PC-3 (cell line): ENCODE measurements at places on chromosomes 2 and 18.

DNA sequence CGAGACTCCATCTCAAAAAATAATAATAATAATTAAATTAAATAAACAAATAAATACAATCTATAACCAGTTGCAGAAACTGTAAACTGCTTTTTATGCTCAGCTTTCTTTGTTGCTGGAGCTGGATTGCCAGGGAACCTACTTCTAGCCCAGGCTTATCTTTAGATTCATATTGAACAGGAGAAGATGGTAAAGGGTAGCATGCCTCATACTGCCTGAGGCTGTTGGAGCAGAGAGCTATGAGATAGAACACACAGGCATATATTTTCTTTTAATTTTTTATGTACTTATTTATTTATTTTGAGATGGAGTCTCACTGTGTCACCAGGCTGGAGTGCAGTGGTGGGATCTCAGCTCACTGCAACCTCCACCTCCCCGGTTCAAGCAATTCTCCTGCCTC lies 28.7 kb upstream of the EML4 start:
- H3K27ac ChIP-seq, result no peak overlapping the region
- H3K4me3 ChIP-seq, result no peak overlapping the region
- DNase-seq, result peak; percentile 39
- H3K36me3 ChIP-seq, result no peaks in the 10 kb centered on the region
- no peaks in the 10 kb centered on the region for H3K27me3 ChIP-seq
- peaks cover 63% of the 10 kb centered on the region for H3K4me1 ChIP-seq

DNA sequence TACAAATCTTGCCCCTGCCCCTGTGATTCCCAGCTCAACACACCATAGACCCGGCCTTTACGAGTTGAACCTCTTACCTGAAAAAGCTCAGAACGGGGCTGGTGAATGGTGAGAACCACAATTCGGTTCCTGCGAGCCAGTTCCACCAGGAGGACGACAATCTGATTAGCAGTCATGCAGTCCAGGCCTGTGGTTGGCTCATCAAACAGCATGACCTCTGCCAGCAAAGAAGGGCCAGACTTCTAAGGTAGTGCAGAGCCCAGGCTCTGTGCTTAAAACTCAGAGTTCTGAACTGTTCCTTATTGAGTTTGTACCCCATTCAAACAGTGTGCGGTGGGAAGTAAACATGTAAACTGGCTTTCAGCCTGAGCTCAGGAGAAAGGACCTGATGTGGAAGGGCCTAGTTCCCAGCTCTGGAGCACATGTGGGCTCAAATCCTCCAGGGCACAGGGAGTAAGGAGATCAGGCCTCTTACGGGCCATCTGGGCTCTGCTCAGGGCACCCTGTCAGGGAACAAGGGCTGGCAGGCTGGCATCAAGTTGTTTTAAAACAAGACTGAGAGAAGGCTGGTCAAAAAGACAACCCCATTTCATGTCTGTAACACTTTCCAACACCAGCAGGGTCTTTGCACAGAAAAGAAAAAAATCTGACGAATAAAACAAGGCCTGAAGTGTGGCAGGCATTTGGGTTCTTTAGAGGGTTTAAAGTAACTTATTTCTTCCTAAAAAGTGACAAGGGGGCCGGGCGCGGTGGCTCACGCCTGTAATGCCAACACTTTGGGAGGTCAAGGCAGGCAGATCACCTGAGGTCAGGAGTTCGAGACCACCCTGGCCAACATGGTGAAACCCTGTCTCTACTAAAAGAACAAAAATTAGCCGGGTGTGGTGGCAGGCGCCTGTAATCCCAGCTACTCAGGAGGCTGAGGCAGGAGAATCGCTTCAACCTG lies 12.1 kb downstream of the ABCG5 start:
- H3K27ac ChIP-seq, result no peak overlapping the region
- no peak overlapping the region for H3K4me3 ChIP-seq
- H3K36me3 ChIP-seq, result no peaks in the 10 kb centered on the region
- DNase-seq, result no peak
- peaks cover 16% of the 10 kb centered on the region for H3K27me3 ChIP-seq
- no peaks in the 10 kb centered on the region for H3K4me1 ChIP-seq

DNA sequence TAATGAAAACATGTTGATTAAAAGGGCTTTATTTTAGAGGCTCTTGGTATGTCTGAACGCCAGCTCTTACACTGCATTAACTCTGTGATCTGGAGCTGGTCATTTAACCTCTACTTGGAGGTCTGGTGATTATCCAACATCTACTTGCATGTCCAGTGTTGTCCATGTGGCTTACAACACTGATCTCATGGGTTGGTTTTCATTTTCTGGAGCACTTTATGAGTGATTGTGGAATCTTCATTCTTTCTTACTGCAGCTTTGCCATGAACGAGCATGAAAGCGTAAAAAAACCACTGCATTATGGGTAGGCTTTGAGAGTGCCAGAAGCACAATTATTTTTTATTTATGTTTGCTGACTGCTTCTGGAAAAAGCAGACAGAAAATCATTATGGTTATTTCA lies 4.8 kb downstream of the CCDC195 start:
- H3K36me3 ChIP-seq, result no peaks in the 10 kb centered on the region
- H3K27me3 ChIP-seq, result no peaks in the 10 kb centered on the region
- DNase-seq, result no peak

DNA sequence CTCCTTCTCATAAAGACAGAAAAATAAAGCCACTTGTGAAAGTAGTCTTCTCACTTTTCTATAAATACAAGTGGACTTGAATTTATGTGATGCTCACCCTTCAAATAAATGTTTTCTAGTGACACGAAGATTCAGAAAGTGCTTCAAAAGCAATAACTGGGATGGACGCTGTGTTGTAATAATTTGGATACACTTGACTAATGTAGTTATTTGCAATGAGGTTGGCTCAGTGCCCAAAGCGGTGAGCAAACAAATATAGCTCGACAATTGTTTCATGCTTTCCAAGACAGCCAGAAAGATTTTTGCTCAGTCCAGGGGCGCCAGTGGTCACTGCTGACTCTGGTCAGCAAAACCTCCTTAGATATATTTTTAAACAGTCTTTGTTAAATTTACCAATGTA lies 278.6 kb upstream of the KLHL14 start:
- no peak overlapping the region for H3K4me3 ChIP-seq
- no peak overlapping the region for H3K27ac ChIP-seq
- DNase-seq, result peak; percentile 17
- no peaks in the 10 kb centered on the region for H3K4me1 ChIP-seq
- no peaks in the 10 kb centered on the region for H3K27me3 ChIP-seq
- H3K36me3 ChIP-seq, result no peaks in the 10 kb centered on the region

- no peaks in the 10 kb centered on the region for H3K36me3 ChIP-seq
- peak overlapping the region; percentile 32; the same call in 1 of the 2 replicates for H3K27ac ChIP-seq
- no peaks in the 10 kb centered on the region for H3K27me3 ChIP-seq
- H3K4me3 ChIP-seq, result no peak overlapping the region
- peak; percentile 88 for DNase-seq
Observed at GRCh38 chr2:163667064-163667887, 68.5 kb downstream of the FIGN start.

- no peaks in the 10 kb centered on the region for H3K36me3 ChIP-seq
- no peak overlapping the region for H3K27ac ChIP-seq
- no peak overlapping the region for H3K4me3 ChIP-seq
- no peaks in the 10 kb centered on the region for H3K27me3 ChIP-seq
Observed at GRCh38 chr18:67966224-67966623, 449.7 kb upstream of the DSEL start.

GRCh38 chr2:241984658-241985057 lies 115.1 kb downstream of the RTP5 start:
- H3K36me3 ChIP-seq, result no peaks in the 10 kb centered on the region
- DNase-seq, result no peak
- H3K27ac ChIP-seq, result no peak overlapping the region
- no peaks in the 10 kb centered on the region for H3K4me1 ChIP-seq
- no peak overlapping the region for H3K4me3 ChIP-seq

DNA sequence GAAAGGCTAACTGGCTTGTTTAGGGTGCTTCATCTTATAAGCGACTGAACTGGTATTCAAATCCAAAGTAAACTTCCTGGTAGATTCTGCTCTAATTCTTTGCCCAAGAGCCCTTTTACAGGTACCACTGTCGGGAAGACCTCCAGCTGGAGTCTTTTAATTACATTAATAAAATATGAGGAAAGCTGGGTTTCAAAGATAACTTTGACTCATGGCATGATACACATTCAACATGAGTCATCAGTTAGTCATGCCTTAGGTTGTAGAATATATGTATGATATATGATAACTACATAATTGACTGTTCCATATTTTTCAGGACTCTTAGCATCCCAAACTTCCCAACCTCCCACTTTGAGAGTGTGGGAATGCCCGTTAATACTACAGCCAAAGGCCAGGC lies 32.3 kb downstream of the ZCCHC2 start:
- peak overlapping the region; percentile 2; the same call in 1 of the 2 replicates for H3K4me3 ChIP-seq
- DNase-seq, result peak; percentile 96
- peak overlapping the region; percentile 48 for H3K27ac ChIP-seq

DNA sequence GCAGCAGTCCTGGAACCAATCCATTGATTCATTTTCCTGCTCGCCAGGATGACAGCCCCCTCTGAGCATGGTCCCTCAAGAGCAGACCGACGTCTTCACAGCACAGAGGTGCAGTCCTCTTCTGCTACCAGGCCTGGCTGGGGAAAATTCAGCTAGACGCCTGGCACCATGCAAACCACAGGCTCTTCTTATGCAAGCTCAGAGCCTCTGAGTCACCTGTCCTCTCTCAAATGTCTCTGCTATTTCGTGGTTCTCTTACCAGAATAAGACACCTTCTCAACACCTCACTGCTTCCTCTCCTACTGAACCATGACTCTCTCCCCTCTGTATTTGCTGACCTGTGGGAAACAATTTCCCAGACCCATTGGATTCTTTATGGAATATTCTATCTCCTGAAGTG lies 79.8 kb upstream of the CYRIA start:
- no peaks in the 10 kb centered on the region for H3K27me3 ChIP-seq
- DNase-seq, result no peak
- no peak overlapping the region for H3K4me3 ChIP-seq
- H3K27ac ChIP-seq, result no peak overlapping the region
- no peaks in the 10 kb centered on the region for H3K4me1 ChIP-seq
- H3K36me3 ChIP-seq, result no peaks in the 10 kb centered on the region

DNA sequence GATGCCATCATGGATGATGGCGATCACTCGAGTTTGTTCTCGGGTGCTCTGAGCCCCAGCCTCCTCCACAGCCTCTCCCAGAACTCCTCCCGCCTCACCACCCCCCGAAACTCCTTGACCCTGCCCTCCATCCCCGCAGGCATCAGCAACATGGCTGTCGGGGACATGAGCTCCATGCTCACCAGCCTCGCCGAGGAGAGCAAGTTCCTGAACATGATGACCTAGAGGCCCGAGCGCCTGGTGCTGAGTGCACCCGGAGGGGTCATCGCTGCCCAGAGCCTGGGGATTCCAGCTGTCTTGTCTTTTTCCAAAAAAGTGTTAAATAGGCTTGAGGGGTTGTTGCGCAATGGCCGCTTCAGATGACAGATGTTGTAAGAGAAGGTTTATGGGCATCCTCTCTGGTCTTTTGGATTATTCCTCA lies 254.8 kb downstream of the GLI2 start:
- H3K27ac ChIP-seq, result no peak overlapping the region
- no peaks in the 10 kb centered on the region for H3K4me1 ChIP-seq
- DNase-seq, result no peak

GRCh38 chr2:55150834-55151233 lies 81.3 kb downstream of the CLHC1 start:
- H3K27me3 ChIP-seq, result no peaks in the 10 kb centered on the region
- H3K4me1 ChIP-seq, result peaks cover 42% of the 10 kb centered on the region
- DNase-seq, result no peak
- H3K36me3 ChIP-seq, result no peaks in the 10 kb centered on the region
- H3K27ac ChIP-seq, result no peak overlapping the region

GRCh38 chr2:74415762-74416395 lies 5.5 kb downstream of the C2orf81 start:
- no peaks in the 10 kb centered on the region for H3K27me3 ChIP-seq
- H3K27ac ChIP-seq, result no peak overlapping the region

DNA sequence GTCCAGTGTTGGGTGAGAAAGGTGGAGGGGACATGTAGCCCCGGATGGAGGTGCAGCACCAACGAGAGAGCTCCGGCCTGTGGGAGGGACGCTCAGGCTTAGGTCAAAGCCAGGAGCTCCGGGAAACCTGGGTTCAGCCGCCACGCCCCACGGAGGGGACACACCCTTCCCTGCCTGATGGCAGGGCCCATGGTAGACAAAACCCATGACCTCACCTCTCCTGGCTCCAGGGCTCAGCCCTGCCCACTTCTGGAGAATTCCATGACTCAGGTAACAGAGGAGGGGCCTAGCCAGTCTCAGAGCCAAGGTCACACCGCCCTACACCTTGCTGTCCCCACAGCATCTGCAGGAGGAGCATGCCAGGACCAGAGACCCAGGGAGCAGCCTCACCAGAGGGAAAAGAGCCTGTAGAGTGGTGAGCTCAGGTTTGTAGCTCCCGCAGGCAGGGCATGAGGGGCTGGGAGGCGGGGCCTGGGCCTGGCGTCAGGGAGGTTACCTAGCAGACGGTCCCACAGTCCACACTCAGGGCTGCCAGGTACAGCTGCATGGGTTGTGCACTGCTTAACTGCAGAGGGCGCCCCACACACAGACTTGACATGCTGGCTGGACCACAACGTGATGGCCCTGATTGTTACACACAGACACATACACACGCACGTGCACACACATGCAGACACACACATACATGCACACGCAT lies 70.8 kb upstream of the SMAD7 start:
- H3K36me3 ChIP-seq, result no peaks in the 10 kb centered on the region
- H3K4me1 ChIP-seq, result peaks cover 14% of the 10 kb centered on the region
- H3K4me3 ChIP-seq, result peak overlapping the region; percentile 55
- H3K27ac ChIP-seq, result peak overlapping the region; percentile 44
- H3K27me3 ChIP-seq, result no peaks in the 10 kb centered on the region

DNA sequence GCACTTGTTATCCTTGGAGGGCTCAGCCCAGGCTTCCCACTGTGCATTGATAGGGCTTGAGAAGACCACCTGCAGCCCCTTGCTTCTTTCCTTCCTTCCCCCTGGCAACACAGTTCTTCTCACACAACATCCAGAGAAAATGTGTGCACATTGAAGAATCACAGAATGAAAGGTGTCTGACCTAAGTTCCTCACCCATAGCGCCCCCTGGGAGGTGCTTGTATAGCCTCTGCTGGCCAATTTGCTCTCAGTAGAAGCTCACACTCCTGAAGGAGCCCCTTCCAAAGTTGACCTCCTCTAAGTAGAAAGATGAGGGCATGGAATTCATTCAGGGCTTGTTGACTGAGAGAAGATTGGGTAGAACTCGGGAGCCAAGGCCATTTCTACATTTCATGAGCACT lies 758.4 kb upstream of the KLHL29 start:
- no peaks in the 10 kb centered on the region for H3K27me3 ChIP-seq
- H3K4me1 ChIP-seq, result no peaks in the 10 kb centered on the region
- H3K36me3 ChIP-seq, result no peaks in the 10 kb centered on the region

DNA sequence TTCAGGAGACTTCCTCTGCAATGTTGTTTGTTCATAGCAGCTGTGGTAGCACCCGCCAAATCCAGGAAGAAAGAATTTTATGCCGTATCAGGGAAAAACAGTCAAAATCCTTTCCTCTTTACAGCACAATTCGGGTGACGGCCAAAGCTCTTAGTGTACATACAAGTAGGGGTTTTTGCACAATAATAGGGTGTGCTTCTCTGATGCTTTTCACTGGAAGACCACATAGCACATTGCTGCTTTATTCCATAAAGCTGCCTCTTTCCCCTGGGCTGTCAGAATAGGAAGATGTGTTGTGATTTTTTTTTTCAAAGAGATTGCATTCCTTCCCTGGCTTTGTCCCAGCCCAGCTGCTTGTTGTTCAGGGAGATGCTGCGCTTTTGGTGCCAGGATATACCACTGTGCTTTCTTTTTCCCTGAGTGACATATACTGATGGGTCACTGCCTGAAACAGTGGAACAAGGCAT lies 27.2 kb upstream of the LANCL1 start:
- no peak overlapping the region for H3K4me3 ChIP-seq
- H3K36me3 ChIP-seq, result no peaks in the 10 kb centered on the region
- H3K27ac ChIP-seq, result no peak overlapping the region
- H3K4me1 ChIP-seq, result no peaks in the 10 kb centered on the region
- DNase-seq, result no peak
- H3K27me3 ChIP-seq, result no peaks in the 10 kb centered on the region
